Central memory CD8-positive, alpha-beta T cell (primary cell): ENCODE measurements at places on chromosomes 4 and X.

GRCh38 chrX:19627533-19627932 is 112.2 kb upstream of the MAP3K15 start:
- no peaks in the 10 kb centered on the region for H3K27me3 ChIP-seq
- no peak overlapping the region for H3K4me3 ChIP-seq
- H3K4me1 ChIP-seq, result peaks cover 56% of the 10 kb centered on the region
- H3K36me3 ChIP-seq, result peaks cover 44% of the 10 kb centered on the region

GRCh38 chrX:11968991-11969390 is 169.3 kb upstream of the FRMPD4 start:
- H3K36me3 ChIP-seq, result no peaks in the 10 kb centered on the region
- H3K4me3 ChIP-seq, result no peak overlapping the region
- no peak overlapping the region for H3K27ac ChIP-seq
- H3K4me1 ChIP-seq, result no peaks in the 10 kb centered on the region

- no peak overlapping the region for H3K27ac ChIP-seq
- peaks cover 61% of the 10 kb centered on the region for H3K27me3 ChIP-seq
- peak overlapping the region; percentile 68 for H3K4me3 ChIP-seq
Observed at GRCh38 chrX:118824173-118824730, 628 bp downstream of the ZCCHC12 start.

GRCh38 chrX:16185725-16186136 is 18.4 kb downstream of the MAGEB17 start:
- no peaks in the 10 kb centered on the region for H3K4me1 ChIP-seq
- no peaks in the 10 kb centered on the region for H3K36me3 ChIP-seq

DNA sequence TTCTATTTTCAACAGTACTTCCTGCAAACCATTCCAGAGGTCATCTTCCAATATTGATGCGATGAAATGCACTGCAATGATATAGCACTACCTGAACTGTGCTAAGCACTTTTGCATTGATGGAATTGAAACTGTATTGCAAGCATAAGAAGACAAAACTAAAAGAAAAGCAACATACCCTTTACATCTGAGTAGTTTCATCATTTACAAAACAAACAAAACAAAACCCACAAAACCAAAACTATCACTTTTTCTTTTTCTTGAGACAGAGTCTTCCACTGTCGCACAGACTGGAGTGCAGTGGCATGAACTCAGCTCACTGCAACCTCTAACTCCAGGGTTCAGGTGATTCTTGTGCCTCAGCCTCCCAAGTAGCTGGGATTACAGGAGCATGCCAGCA is 120.1 kb upstream of the NAP1L5 start:
- H3K36me3 ChIP-seq, result no peaks in the 10 kb centered on the region
- no peak overlapping the region for H3K27ac ChIP-seq
- no peak overlapping the region for H3K4me3 ChIP-seq
- H3K4me1 ChIP-seq, result no peaks in the 10 kb centered on the region

DNA sequence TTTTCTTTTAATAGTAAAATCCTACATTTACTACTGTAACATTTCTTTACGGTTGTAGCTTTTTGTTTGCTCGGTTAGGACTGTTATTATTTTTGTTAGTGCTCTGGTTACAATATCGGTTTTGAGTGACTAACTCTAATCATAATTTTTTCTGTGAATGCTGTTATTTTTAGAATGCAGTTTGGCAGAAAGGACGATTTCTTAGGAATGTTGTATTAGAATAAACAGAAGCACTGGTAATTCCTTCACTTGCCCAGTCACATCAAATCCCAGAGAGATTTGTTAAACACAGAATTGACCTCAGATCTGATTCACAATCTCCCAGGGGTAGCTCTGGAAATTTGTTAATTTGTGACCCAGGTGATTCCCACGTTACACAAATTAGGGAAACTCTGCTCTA is 21.7 kb downstream of the DDIT4L start:
- H3K4me1 ChIP-seq, result no peaks in the 10 kb centered on the region
- no peaks in the 10 kb centered on the region for H3K27me3 ChIP-seq
- H3K4me3 ChIP-seq, result no peak overlapping the region

DNA sequence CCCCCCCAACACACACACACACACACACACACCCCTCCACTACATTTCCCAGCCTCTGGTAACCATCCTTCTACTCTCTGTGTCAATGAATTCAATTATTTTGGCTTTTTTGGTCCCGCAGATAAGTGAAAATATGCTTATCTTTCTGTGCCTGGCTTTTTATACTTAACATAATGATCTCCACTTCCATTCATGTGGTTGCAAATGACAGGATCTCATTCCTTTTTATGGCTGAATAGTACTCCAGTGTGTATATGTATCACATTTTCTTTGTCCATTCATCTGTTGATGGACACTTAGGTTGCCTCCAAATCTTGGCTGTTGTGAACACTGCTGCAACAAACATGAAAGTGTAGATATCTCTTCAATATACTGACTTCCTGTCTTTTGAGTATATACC is 59.8 kb downstream of the PDLIM5 start:
- no peaks in the 10 kb centered on the region for H3K27me3 ChIP-seq
- H3K27ac ChIP-seq, result no peak overlapping the region
- no peak overlapping the region for H3K4me3 ChIP-seq
- H3K36me3 ChIP-seq, result no peaks in the 10 kb centered on the region

- H3K4me3 ChIP-seq, result no peak overlapping the region
- no peak overlapping the region for H3K27ac ChIP-seq
- H3K27me3 ChIP-seq, result peaks cover 11% of the 10 kb centered on the region
- no peaks in the 10 kb centered on the region for H3K36me3 ChIP-seq
- no peak for DNase-seq
Observed at GRCh38 chrX:9906919-9907318, 60.2 kb upstream of the CLDN34 start.

DNA sequence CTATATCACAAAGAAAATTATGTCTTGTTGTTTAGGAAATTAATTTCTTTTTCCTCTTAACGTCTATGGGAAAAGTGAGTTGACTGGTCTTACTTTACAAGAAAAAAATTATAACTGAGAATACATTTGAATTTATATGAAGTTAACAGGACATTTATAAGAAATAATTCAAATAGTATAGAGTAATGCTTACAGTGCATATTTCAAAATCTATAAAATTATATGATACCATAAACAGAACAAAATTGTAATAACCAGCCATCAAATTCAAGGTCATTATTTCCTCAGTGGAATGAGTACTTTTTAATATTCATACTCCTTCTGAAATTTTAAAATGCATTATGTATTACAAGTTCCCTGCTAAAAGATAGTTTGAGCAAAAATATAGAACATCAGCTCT is 884.5 kb downstream of the TECRL start:
- no peaks in the 10 kb centered on the region for H3K4me1 ChIP-seq
- DNase-seq, result no peak
- H3K27ac ChIP-seq, result no peak overlapping the region
- H3K4me3 ChIP-seq, result no peak overlapping the region
- H3K36me3 ChIP-seq, result no peaks in the 10 kb centered on the region
- H3K27me3 ChIP-seq, result no peaks in the 10 kb centered on the region

DNA sequence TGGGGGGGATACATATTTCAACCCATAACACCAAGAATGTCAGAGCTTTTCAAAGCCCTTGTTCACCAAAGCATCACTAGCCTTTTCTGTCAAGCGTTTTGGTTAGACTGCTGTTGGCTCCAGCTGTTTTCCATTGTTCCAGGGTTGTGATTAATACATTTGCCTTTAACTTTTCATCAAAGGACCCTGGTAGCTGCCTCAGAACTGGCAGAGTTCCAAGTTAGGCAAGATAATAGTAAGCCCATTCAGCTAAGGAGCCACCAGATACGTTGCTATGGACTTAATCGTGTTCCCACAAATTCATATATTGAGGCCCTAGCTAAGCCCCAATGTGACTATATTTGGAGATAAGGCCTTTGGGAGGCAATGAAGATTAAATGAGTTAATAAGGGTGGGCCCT is 37.1 kb downstream of the ENOPH1 start:
- H3K4me1 ChIP-seq, result no peaks in the 10 kb centered on the region
- no peak overlapping the region for H3K27ac ChIP-seq
- H3K36me3 ChIP-seq, result peaks cover 11% of the 10 kb centered on the region
- DNase-seq, result no peak
- H3K27me3 ChIP-seq, result no peaks in the 10 kb centered on the region
